Pulmonary artery endothelial cell (primary cell): ENCODE measurements at places on chromosomes 12 and 14. TPM values are rescaled to one million over a fixed set of nuclear protein-coding genes. Genes with fewer than 3 reads are reported as not detected.
A peak's percentile ranks its signal among the peaks of the same experiment; 100 is the strongest.

Gene SLC38A4
- total RNA-seq, result under 0.01 TPM in 1 of 2 replicates, not detected in the other

- DNase-seq, result no peak
These were observed 340.1 kb downstream of the GLT1D1 start for GRCh38 chr12:129193263-129193871.

Gene ZNF385A
- 0.74 and 0.79 TPM in 2 replicates for total RNA-seq

- DNase-seq, result peak; percentile 63
These were observed 33.4 kb downstream of the POLE start for GRCh38 chr12:132653567-132654290.

Gene RNF212B
- not detected in 2 replicates for total RNA-seq

- DNase-seq, result no peak
These were observed 29.5 kb upstream of the TMPO start for GRCh38 chr12:98485792-98486340.
